ENCODE measurements at places on chromosomes 5 and 9.

DNA sequence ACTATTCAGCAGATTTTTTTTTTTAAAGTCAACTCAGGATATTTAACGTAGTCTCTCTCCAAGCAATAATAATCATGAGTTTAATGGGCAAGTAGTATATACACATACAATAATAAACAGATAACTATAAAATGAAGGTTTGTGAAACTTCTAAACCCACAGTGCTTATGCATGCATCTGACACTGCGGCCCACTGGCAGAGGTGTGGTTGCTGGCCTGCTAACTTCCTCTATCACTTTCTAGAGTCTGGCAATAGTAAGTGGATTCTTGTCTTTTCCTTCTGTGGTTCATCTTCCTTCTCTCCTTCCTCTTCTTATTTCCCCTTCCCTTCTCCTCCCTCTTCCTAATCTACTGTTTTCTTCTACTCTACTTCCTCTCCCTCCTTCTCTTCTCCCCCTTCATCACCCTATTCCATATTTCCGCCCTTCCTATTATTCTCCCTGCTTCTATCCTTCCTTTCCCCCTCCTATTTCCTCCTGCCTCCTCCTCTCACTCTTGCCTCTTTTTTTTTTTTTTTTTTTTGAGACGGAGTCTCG, 18.6 kb upstream of the AGXT2 start:
- no peak for DNase-seq

DNA sequence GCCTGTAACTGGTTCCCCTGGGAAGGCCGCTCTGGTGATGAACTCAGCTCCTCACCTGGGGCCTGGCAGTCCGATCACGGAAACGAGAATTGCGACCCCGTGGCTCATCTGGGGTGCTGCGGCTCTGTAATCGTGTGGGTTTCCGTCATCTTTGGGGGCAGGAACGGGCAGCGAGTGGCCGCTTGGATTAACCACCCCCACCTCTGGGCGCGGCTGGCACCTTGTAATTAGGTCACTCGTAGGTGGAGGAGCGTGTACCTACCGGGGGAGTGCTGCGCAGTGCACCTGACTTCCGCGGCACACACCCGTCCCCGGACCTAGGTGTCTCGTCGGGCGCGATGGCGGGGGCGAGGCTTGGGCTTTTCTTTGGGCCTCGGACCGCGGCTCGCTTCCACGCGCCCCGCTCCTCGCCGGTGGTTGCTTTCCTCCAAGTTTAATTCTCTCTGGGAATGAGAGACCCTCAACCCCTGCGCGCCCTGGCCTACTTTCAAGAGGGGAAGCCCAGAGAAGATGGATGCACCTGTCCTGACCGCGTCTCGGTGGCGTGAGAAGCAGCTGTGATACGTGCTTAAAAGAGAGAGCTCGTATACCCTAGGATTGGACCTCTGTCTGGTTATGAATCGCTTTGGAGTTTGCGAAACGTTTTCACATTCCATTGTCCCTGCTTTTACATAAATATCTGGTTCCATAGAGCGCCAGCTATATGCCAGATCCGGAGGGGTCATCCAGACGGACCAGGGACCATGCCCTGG, 744 bp upstream of the PPP2CA start:
- no peak for DNase-seq

- DNase-seq, result no peak
These were observed 153.5 kb downstream of the TTLL11 start for GRCh38 chr9:121939643-121940042.

DNA sequence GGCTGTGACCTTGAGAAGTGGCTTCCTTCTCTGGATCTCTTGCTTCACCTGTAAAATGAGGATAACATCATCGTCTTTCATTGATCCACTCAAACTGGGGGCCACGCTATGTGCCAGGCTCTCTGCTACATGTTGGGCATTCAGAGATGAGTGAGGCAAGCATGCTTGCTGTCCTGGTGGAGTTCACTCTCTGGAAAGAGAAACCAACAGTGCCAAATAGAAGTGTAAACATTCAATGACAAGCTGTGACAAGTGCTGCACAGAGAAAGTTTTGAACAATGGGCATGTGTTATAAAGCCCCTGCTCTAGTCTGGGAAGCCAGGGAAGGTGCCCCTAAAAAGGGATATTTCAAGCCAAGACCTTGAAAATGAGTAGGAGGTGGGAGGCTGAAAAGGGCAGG, 50.9 kb upstream of the AFAP1L1 start:
- no peak for DNase-seq

DNA sequence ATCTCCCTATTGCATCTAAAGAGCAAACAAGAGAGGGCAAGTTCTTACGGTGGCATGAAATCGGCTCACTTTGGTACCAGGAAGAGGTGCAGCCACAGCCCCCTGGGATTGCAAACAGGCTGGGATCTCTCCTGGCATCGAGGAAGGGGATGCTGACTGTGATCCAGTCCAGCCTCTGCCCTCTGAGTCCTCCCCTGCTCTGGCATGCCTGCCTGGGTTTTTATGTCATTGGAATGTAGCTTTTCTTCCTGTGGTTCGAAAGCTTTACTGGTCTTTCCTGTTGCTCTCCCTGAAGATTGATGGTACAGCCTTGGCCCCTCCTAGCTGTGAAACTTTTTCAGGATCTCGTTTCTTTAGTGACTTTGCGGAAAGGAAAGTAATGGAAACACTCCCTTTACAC, 6.6 kb downstream of the SLC46A2 start:
- DNase-seq, result no peak

- DNase-seq, result no peak
These were observed 8.4 kb upstream of the CERCAM start for GRCh38 chr9:128412120-128412790.

Measured in left renal pelvis (tissue), 4 donors.